T-helper 17 cell (primary cell): ENCODE measurements at places on chromosomes 1 and 21. TPM values are rescaled to one million over a fixed set of nuclear protein-coding genes. Genes with fewer than 3 reads are reported as not detected.
A peak's percentile ranks its signal among the peaks of the same experiment; 100 is the strongest.

The TMPRSS15 gene
- not detected for total RNA-seq

DNA sequence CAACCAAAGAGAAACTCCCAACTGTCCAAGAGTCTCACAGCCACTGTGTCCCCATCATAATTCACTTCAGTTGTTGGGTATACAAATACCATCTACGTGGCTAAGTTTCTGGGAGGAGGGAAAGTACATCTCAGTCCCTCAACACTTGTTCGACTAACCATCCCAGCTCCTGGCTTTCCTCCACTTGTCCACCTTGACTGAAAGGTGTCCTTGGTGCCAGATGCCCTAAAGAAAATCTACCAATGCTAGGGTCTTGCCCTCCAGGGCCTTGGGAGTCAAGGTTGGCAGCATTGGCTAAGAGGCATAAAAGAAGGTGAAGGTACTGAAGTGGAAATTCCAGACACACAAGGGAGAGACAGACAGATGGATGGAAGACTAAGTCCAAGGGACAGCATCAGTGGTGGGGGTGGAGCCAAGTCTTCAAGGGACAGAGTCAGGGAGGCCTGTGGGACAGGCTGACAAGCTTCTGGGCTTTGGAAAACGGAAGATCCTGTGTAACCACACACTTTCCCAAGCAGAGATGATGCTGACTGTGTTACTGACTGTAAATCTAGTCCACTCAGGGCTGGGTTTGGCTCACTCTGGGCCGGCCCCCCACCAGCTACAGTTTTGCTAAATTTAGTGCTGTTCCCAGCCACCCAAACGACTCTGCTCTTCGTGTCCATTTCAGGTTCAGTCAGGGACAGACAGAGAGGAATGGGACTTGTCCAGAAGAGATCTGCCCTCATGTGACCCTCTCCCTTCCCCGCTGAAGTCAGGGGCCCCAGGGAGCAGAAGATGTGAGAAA lies 60.1 kb downstream of the CD34 start:
- no peak for DNase-seq

The CNKSR1 gene
- total RNA-seq, result 3.8 TPM

- DNase-seq, result no peak
Measured at GRCh38 chr1:152906023-152906565, 2.3 kb upstream of the IVL start.

GRCh38 chr1:8115769-8116167 lies 89.7 kb upstream of the ERRFI1 start:
- no peak for DNase-seq

The TMEM35B gene
- 14.4 TPM for total RNA-seq

GRCh38 chr1:17119076-17119772 lies at the start of gene PADI2:
Gene PADI2 (minus strand): TSS chr1:17119451. CDS start chr1:17119371, 80 bp downstream.
- peak; percentile 32 for DNase-seq

DNA sequence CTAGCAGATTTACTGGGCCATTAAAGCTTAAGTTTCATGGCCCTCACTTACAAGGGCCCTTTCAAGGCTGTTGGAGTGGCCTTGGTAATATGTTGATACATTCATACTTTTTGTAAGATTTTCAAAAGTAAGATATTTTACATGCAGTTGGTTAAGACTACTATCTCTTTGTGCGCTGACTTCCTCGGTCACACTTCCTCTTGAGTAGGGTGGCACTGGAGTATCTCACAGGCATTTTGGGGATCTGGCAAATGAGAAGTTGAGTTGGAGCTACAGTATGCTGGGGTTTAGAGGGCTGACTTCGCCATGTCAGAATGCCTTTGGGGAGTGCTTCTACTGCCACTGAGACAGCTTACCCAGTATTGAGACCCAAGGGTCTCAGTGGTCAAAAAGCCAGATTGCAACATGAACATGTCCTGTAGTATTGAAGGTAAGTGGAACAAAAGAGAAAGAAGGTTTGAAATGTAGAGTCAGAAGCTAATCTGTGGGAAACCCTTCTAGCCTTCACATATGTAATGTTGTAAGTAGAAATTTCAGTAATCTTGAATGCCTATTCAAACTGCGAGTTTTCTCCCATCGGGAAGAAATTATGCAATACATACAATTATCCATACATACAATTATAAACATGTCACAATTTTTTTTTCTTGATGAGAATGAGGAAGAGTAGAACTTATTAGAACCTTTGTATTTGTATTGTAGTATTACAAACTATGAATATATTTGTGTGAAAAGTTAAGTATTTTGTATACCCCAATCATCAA lies 32.3 kb upstream of the RALGPS2 start:
- no peak for DNase-seq

GRCh38 chr21:29481641-29482040 lies 182.9 kb downstream of the BACH1 start:
- no peak for DNase-seq

- DNase-seq, result no peak
Measured at GRCh38 chr1:230139741-230140140, 72.7 kb downstream of the GALNT2 start.

- no peak for DNase-seq
Measured at GRCh38 chr1:48691429-48692001, 85.2 kb downstream of the BEND5 start.

The ARTN gene
- total RNA-seq, result 0.52 TPM

DNA sequence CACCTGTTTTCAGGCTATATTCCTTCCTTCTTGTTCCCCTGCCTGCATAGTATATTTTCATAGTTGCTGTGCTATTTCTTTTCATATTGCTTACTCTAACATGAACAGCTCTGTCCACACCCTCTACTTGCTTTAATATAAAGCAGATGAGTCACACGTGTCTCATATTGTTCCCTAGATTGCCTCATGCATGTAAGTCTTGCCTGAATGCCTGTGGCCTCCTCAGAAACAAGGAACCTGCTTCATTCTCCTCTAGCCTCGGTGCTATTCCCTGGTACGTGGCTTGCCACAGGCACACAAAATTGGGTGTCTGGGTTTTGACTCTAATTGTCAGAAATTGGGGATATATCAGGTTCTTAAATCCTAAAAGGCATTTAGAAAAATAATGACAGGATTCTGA lies 16.5 kb upstream of the PKP1 start:
- no peak for DNase-seq

DNA sequence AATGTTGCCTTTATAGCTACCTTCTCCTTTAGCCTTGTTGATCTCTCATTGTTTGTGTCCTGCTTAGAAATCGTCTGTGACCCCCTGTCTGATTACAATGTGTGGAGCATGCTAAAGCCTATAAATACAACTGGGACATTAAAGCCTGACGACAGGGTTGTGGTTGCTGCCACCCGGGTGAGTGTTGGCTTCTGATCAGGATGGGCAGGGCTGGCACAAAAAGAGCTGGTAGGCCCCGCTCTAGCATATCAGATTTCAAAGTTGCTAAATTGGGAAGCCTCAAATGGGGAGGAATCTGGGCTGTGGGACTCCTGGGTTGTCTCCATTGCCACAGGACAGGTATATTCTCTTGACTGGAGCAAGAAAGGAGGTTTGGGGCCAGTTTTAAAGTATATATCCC lies 8.4 kb downstream of the NCSTN start:
- DNase-seq, result no peak

- DNase-seq, result no peak
Measured at GRCh38 chr1:21617126-21617738, 51.9 kb downstream of the RAP1GAP start.

The CELSR2 gene
- total RNA-seq, result 3.2 TPM

DNA sequence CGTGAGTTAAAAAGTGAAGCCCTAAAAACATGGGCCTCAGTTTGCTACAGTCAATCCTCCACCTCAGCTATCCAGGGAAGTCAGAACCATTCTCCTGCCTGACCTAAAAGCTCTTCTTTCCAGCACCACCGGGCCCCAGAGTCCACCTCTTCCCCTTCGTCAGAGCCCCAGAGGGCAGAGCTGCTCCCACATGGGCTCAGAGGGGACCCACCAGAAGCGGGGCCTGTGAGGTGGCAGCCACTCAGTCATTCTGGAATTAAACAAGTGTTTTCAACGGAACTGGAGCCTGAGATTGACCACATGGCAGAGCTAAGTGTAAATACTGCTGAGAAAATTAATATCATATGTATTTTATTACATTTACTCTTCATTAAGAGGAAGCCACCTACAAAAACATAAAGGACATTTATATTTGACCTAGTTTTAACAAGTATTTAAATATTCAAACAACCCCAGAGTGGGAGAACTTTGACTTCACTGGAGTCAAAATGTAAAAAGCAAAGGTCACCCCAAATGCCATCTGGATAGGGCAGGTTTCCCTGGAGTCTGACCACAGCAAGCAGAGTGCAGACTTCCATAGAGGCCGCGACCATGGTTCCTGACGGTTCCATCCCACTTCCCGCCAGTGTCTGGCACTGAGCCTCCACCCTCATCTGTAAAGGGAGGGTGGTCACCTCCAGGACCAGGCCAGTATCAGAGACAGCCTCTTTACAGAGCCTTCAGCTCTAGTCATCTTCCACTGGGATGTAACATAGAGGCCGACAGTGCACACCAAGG lies 1.8 kb downstream of the SUMO3 start:
- DNase-seq, result no peak

The AKR7A3 gene
- 1.1 TPM for total RNA-seq

The LENEP gene
- total RNA-seq, result not detected

- DNase-seq, result no peak
Measured at GRCh38 chr1:10901891-10902805, 105.7 kb upstream of the CASZ1 start.
